ENCODE measurements at places on chromosomes 4 and X.

DNA sequence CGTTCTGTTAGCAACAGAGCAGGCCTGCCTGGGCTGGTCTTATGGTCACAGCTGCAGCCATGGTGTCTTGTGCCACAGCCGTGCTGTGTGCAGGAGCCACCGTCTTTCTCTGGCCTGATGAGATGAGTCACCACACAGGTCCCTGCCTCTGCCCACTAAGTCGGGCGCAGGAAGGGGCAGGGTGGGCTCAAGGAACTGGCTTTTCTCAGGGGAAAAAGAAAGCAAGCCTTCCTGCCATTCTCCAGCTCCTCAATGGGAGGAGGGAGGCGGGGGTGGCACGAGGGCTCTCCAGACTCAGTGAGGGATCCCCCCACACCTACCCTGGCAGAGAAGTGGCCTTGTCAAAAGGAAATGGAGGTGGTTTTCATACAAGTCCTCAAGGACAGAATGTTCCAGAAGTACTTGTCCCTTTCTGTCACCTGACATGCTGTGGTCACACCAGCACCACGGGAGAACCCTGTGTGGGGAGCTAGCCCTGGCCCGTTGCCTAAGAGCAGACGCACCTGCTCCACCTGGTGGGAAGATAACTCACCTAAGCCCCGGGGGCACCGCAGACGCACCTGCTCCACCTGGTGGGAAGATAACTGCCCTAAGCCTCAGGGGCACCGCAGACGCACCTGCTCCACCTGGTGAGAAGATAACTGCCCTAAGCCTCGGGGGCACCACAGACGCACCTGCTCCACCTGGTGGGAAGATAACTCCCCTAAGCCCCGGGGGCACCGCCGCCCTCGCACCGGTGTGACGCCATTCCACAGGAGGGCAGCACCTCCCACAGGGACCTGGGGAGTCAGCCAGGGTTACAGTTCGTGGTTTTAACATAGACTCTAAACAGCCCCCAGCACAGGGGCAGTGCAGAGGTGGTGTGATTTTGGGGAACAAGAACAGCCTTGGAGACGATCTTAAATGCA lies 18.5 kb downstream of the UVSSA start:
- DNase-seq = no peak

- DNase-seq = no peak
Observed at GRCh38 chr4:90833706-90834105, 706.5 kb downstream of the CCSER1 start.

DNA sequence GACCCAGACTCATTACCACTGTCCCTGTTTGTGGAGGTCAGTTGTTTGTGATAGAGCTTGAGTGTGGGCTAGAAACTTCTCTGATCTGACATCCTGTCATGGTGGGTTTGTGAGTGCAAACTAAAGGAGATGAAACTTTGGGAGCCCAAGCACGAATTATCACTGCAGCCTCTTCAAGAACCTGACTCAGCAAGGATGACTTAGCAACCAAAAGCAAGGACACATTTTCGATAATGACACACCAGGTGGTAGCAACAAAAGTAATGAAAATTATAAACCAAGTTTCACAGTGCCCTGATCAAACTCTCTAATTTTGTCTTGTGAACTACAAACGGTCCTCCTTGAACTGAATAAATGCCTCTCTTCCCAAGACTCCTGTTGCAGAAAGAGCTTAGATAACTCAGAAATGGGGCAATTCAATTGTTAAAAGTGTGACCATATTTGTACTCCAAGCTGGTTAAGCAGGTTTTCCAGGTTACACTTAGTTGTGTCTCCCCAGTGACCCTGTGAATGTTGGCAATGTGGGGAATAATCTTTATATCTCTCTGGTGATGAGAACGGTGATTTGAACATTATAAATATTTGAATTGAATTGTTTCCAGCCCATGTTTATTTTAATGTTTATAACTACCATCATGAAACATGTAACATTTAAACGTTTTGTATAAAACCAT lies 52.6 kb upstream of the ATP8A1 start:
- no peak for DNase-seq

- no peak for DNase-seq
Observed at GRCh38 chr4:113398441-113399143, 349.1 kb downstream of the ANK2 start.

Measured in activated CD4-positive, alpha-beta T cell treated with anti-CD3 and anti-CD28 coated beads, Interleukin-2, amount 50 U/mL, for 4 hours (primary cell).